Right cardiac atrium (tissue), 5 donors: ENCODE measurements at places on chromosomes 12 and 14.

DNA sequence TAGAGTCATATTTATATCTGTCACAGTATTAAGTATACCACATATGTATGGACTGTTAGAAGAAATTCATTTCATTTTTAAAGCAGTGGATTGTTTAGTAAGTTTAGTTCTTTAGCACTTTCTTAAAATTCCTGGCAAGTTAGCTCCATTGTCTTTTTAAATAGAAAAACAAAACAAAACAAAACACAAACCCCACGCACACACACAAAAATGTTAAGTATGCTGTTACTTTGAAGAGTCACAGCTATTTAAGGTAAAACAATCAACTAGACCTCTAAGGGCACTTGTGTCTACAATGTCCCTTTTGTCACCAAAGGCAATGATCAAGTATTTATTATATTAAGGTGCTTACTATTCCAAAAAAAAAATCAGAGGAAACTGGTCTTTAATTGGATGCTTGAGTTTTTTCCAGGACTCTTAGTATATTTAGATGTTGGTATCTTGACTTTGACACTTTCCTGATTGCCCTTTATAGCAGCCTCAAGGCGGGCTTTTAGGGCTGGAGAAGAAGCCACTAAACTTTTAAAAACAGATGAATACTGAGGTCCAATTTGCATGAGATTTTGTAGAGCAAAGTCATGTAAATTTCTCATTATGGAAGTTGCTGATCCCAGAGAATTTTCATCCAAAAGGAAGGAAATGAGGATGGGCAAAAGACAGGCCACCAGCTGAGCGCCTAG lies 85.5 kb upstream of the HECTD1 start:
- DNase-seq = no peak

GRCh38 chr14:94115058-94115591 lies 4.6 kb downstream of the IFI27 start:
- peak; percentile 67 for DNase-seq

- peak; percentile 63 for DNase-seq
Observed at GRCh38 chr12:124898200-124898922, 16.1 kb downstream of the UBC start.

- no peak for DNase-seq
Observed at GRCh38 chr12:32970465-32971110, 74.0 kb upstream of the PKP2 start.

DNA sequence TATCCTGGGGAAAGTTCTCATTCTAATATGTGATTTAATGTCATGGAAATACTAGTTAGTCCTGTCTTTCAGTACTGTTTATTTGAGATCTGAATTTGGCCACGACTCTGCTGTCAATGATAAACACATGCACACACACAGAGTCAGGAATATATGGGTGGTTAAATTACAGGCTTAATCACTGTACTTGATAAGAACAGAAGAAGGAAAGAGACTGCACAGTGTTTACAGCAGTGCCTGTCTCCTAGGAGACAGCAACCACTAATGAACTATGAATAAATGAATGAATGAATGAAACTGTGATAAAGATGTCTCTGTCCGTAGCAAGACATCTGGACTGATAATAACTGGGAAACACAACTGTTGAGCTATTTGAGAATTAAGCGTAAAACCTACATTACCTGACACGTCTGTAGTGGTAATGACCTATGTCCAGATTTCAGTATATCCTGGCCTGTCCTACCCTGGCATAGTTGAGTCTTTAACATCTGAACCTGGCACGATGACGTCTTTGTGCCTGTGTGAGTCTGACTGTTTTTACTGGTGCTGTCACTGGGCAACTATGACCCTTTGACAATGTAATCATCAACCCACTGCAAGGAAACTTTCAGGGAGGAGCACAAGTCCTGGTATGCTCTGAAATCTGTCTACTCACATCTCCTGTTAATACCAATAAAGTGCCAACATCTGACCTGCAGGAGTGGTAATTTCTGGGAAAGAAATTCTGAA lies 524.6 kb downstream of the TMEM132D start:
- no peak for DNase-seq

- no peak for DNase-seq
Observed at GRCh38 chr12:27336282-27336653, 3.6 kb downstream of the BMAL2 start.

GRCh38 chr12:6708960-6709394 lies 8.4 kb upstream of the PIANP start:
- no peak for DNase-seq

DNA sequence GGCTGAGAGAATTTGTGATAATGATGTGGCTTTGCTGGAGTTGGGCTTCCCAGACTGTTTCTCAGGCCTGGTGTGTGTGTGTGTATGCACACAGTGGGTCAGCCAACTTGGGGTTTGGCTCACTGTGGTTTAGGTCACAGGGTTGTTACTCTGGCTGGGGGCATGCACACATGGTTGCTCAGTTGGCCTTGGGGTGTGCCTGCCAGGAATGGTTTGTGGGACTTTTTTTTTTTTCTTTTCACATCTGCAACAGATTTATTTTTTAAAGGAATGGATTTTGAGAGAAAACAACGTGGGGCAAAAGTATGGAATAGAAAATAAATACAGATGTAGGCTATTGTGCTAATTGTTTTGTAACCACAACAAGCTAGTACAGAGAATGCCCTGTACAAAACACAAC lies 25.0 kb upstream of the GTF2A1 start:
- no peak for DNase-seq

GRCh38 chr12:7948589-7949260 lies 12.7 kb upstream of the SLC2A3 start:
- no peak for DNase-seq

DNA sequence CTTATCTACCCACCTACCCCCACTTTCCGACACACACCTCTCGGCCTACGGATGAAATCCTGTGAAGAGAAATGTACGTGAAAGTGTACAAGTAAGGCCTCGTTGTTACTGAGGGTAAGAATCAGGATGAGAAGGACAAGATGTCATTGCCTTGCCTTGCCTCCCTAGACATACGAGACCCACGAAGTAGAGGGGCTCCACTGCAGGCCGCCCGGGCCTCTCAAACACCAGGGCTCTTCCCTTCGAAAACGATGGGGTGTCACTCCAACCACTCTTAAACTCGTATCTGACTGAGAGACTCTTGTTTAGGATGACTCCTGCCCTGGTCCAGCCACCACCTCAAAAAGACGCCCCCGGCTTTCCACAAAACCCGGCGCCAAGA lies 498 bp downstream of the RACGAP1 start:
- DNase-seq = no peak

DNA sequence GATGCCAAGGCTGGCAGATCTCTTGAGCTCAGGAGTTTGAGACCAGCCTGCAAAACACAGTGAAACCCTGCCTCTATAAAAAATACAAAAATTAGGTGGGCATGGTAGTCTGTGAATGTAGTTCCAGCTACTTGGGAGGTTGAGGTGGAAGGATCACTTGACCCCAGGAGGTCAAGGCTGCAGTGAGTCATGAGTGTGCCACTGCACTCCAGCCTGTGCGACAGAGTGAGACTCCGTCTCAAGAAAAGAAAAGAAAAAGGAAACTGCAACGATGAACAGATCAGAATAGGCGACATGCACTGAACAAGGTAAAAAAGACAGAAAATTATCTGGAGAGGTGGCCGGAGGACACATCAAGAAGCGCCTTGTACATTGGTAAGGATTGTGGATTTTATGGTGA lies 273.7 kb upstream of the AMIGO2 start:
- no peak for DNase-seq

DNA sequence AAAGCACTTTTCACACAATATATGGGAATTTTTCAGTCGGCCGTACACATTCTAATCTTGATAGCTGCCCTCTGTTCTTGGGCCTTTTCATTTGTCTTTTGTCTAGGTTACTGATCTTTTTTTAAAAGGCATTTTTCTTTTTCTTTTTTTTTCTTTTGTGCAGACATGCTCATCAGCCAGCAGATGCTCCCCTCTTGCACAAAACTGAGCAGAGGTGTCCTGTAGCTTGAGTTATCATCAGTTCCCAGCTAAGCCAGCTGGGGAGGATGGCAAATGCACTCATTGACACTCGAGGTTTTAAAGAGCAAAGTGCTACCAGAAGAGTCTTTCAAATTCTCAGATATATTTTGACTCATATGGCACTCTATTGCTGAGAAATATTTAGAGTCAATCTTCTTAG lies 913.9 kb upstream of the SEL1L start:
- DNase-seq = no peak

DNA sequence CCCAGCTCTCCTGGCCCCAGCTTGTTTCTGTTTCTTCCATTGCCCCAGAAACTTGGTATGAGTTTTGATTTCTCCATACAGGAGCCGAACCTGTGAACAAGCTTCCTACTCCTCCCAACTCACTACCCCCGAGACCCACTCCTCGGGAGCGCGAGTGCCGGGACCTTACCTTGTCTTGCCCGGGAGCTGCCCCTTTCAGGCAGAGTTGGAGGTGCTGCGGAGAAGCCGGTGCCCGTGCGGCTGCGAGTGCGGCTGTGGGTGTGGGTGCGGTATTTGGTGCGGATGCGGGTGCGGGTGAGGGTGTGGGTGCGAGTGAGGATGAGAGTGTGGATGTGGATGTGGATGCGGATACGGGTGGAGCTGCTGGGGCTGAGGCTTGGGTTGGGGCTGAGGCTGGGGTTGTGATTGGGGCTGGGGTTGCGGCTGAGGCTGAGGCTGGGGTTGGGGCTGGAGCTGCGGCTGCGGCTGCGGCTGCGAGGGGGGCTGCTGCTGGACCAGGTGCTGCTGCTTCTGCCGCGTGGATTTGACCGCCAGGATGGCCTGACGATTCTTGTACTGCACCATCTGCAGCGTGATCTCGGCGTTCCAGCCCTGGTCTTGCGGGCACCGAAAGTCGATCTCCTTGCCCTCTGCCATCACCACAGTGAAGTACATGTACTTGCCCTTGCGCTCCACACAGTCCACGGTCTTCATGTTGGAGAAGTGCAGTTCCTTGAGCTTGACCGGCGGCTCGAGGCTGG lies 1.1 kb downstream of the PHLDA1 start:
- DNase-seq = peak; percentile 34

DNA sequence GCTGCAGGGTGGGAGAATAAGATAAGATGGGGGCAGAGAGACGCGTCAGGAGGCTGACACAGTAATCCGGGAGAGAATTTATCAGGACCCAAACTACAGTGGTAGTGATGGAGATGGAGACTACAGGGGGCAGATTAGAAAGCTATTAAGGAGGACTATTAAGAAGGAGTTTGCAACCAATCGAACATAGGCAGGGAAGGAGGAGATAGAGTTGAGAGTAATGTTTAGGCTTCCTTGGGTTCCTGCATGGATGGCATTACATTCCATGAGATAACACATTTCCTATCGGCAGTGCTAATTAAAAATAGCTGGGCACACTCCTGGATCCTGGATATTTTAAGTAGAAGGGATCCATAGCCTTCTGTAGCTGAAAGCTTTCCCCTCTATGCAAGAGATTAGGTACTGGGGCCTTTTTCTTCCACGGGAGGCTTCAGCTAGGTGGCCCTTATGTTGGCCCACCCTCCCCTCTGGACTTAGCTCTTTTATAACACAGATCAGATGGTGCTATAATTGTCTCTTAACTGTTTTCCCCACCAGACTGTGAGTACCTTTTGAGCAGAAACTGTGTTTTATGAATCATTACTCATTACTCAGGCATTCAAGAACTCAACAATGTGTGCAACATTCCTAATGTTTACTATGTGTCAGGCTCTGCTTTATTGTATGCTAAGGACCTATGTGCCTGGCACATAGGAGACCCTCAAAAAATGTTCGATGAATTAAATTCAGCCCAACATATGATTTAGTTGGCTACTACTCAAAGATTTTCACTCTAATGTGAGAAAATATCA lies 113.0 kb downstream of the RMST start:
- no peak for DNase-seq

GRCh38 chr12:122517877-122518276 lies 8.9 kb downstream of the RSRC2 start:
- no peak for DNase-seq
